Adrenal gland (tissue), 19 donors: ENCODE measurements at places on chromosomes 7 and 10. TPM values are rescaled to one million over a fixed set of nuclear protein-coding genes. Genes with fewer than 3 reads are reported as not detected.

GRCh38 chr10:5252177-5253037 is 55.8 kb downstream of the AKR1C4 start:
- H3K27me3 ChIP-seq, result no peaks in the 10 kb centered on the region
- no peak for DNase-seq
- no peak overlapping the region for H3K4me3 ChIP-seq
- H3K27ac ChIP-seq, result no peak overlapping the region
- no peaks in the 10 kb centered on the region for H3K4me1 ChIP-seq

AOAH gene
- 15.0 TPM for total RNA-seq

LRRD1 gene
- 0.17 TPM for total RNA-seq

DDIT4 gene
- total RNA-seq, result 711 TPM
